ENCODE measurements at places on chromosomes 5 and 9. TPM values are rescaled to one million over a fixed set of nuclear protein-coding genes. Genes with fewer than 3 reads are reported as not detected.

The C5orf58 gene
- total RNA-seq, result not detected

The ADAMTS16 gene
- 0.52 TPM for total RNA-seq

- DNase-seq, result no peak
These were observed 13.0 kb downstream of the NREP start for GRCh38 chr5:111743988-111744387.

DNA sequence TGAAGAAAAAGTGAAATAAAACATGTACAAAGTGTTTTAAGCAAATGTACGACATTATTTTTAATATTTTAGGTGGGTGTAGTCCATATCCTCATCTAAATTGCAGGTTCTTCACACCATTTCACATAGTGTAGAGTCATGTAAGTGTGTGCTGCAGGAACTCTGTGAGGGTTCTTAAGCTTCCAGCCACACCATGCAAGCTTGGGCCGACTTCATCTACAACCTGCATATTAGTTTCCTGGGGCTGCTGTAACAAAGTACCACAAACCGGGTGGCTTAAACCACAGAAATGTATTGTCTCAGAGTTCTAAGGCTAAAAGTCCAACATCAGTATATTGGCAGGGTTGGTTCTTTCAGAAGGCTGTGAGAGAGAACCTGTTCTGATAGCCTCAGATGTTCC, 10.2 kb downstream of the PAM start:
- no peak for DNase-seq

The EIF4E1B gene
- total RNA-seq, result not detected

DNA sequence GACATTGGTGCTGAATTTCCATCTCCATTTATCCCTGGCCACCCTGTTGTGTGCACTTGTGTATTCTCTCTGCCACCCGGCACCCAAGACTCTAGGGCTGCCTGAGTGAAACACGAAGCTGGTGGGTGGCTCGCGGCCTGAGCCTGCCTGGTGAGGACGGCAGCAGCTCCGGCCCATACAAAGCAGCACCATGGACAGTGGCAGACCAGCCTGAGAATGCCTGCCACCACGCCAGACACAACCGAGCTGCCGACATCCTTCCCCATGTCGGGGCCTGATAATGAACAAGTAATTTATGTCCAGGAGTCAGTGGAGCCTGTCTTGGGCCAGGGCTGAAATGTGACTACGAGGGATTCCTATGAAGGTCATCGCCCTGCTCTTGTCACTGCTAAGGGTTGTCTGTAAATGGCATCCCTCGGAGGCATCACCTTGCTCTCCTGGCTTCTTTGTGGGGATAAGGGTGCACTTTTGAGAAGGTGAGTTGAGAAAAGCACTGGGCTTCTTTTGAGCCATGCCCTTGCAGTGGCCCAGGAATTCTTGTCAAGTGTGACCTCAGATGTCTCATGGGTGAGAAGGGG, 175.7 kb downstream of the MELK start:
- DNase-seq, result no peak

GRCh38 chr9:108631496-108632285, 224.1 kb downstream of the ACTL7B start:
- DNase-seq, result no peak

DNA sequence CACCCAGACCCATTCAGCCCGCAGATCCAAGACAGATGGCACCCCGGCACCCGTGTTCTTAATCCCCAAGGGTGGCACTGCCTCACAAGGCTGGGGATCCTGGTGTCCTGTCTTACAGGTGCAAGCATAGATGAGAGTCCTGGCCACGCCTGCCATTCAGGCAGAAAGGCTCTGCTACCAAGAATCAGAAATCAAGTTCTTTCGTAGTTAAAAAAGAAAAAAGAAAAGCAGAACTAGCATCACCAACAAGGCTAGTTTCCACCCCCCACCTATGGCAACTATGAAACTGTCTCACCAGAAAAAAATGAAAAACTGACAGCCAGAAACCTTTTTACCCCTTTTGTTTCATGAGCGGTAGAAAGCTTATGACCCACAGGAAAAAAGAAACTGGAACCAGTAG, 170.4 kb downstream of the SYK start:
- DNase-seq, result no peak

GRCh38 chr5:54844905-54845566, 140.4 kb downstream of the ESM1 start:
- no peak for DNase-seq

The ZMYND19 gene
- total RNA-seq, result 26.3 TPM

GRCh38 chr5:9020996-9021395, 524.9 kb downstream of the SEMA5A start:
- DNase-seq, result no peak

GRCh38 chr5:153523211-153523610, 32.7 kb downstream of the GRIA1 start:
- DNase-seq, result no peak

The CCNJL gene
- 12.4 TPM for total RNA-seq

- DNase-seq, result no peak
These were observed 44.4 kb upstream of the PRRC2B start for GRCh38 chr9:131349522-131349880.

The ZSWIM6 gene
- 22.4 TPM for total RNA-seq

DNA sequence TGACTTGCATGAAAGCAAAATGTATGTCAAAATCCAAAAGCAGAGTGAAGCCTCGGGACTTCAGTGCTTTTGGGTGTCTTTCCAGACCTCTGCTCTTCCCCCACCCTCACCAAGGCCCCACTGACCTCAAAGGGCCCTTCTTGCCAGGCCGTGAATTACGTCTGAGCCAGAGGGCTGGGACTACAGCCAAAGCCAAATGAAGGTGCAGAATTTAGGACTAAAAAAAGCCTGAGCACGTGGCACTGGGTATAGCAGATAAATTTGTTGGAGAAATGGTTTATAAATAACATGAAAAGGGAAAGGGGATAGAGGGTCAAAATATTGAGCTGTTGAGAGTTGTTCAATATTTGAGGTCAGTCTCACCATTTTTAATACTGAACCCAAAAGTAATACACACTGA, 163.4 kb downstream of the GHR start:
- no peak for DNase-seq

The TLE1 gene
- total RNA-seq, result 74.0 TPM

The NSG2 gene
- total RNA-seq, result not detected

The UBLCP1 gene
- 28.9 TPM for total RNA-seq

The TRIP13 gene
- 1.7 TPM for total RNA-seq

The PCDHGA10 gene
- 7.4 TPM for total RNA-seq

GRCh38 chr9:136726631-136727191, 14.3 kb downstream of the DIPK1B start:
- no peak for DNase-seq

DNA sequence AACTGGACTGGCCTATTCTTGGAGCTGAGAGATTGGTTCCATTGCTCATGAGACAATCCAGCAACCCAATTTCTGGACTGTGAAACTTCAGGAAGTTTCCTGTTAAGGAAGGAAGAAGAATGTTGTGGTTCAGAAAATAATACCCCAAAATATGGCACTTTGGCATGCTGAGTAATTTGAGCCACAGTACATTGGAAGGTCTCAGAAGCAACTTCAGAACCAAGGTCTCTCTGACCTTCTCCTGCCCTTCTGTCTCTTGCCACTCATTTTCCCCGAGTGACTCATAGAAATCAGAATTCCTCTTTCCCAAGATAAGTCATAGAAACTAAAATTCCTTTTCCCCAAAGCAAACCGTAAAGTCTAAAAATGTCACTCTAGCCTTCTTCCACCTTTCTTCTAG, 1366.1 kb downstream of the PTPRD start:
- DNase-seq, result no peak

- no peak for DNase-seq
These were observed 458.4 kb upstream of the C9orf72 start for GRCh38 chr9:28031521-28032267.

- DNase-seq, result no peak
These were observed 24.7 kb upstream of the NUDT12 start for GRCh38 chr5:103587185-103587748.

GRCh38 chr5:166758151-166758550, 1533.3 kb upstream of the WWC1 start:
- DNase-seq, result no peak

DNA sequence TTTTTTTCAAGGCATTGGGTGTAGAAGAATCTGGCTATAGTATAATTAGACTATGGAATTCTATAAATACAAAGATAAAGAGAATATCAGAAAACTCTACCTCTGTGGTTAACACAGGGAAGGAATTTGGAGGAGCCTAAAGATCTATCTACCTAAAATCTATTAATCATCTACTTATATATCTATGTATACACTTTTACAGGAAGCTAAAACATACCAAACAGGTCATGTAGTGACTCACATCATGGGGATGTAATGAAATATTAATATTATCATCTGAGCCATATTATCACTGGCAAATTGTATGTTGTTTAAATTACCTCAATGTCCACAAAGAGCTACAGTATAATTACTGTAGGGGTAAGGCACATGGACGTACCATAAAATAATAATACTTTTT, 1748.2 kb downstream of the EFNA5 start:
- DNase-seq, result no peak

- no peak for DNase-seq
These were observed 31.1 kb downstream of the DIRAS2 start for GRCh38 chr9:90611568-90611967.

DNA sequence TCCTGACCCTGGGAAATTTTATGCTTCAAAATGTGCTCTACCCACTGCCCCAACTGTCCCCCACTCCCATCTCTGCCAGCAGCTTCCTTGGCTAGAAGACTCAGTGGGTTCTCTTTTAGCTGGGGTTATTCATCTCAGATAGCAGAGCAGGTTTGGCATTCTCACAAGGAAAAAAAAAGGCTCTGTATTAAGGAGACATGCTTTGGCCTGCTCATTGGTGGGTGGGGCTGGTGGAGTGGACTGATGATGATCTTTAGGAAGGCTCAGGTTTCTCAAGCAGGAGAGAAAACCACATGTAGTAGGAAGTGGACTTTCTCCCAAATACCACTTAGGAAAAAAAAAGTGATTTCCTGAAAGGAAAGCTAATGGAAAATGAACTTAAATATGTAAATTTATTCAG, 279.2 kb upstream of the ZNF462 start:
- peak; percentile 57 for DNase-seq

DNA sequence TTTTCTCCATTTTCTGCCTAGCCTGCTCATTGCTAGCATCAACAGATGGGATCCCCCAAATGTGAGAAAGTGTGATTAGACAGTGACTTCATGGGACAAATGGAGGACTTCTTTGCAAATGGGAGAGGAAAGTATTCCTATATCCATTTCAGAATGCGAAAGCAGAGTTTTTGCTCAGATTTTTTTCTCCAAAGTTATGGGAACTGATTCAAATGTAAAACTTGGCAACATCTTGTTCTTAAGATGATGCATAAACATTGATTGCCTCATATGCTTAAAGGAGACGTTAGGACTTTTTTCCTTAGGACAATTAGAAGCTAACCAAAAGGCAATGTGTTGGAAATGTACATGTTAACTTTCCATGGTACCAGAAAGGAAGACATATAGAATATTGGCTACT, 704.3 kb upstream of the ZNF608 start:
- DNase-seq, result no peak

DNA sequence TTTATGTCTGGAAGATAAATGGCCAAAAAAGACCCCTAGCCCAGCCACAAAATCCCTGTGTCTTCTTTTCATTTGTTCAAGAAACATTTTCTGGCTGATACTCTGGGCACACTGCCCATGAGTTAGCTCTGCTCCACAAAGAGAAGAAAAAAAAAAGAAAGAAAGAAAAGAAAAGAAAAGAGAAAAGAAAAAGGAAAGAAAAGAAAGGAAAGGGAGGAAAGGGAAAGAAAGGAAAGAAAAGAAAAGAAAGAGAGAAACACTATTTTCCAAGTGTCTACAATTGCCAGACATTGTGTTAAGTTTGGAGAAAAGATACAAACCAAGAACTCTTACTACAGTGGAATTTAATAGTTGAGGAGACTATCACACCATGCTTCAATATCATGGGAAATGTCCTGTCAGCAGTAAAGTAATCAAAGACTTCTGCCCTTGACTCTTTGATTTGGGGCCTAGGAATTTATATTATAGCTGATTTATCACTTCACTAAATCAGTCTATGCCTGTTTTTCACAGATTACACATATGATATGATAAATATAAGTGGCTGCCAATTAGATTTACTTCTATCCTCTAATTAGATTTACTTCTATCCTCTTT, 3.0 kb downstream of the TRMO start:
- no peak for DNase-seq

The HACD4 gene
- 4.1 TPM for total RNA-seq

The AHRR gene
- total RNA-seq, result 7.4 TPM

GRCh38 chr5:32889078-32889477, 178.0 kb downstream of the NPR3 start:
- no peak for DNase-seq

- no peak for DNase-seq
These were observed 152.0 kb downstream of the ERCC6L2 start for GRCh38 chr9:96027251-96028131.

The SPATA31D4 gene
- not detected for total RNA-seq

The SGCD gene
- 2.8 TPM for total RNA-seq
